Hepatocyte (in vitro differentiated cells): ENCODE measurements at places on chromosomes 12 and 14. TPM values are rescaled to one million over a fixed set of nuclear protein-coding genes. Genes with fewer than 3 reads are reported as not detected.

GRCh38 chr14:57848353-57848752, 17.5 kb downstream of the SLC35F4 start:
- peaks cover 3% of the 10 kb centered on the region for H3K4me1 ChIP-seq
- no peaks in the 10 kb centered on the region for H3K27me3 ChIP-seq
- H3K27ac ChIP-seq = no peak overlapping the region
- H3K4me3 ChIP-seq = no peak overlapping the region

DNA sequence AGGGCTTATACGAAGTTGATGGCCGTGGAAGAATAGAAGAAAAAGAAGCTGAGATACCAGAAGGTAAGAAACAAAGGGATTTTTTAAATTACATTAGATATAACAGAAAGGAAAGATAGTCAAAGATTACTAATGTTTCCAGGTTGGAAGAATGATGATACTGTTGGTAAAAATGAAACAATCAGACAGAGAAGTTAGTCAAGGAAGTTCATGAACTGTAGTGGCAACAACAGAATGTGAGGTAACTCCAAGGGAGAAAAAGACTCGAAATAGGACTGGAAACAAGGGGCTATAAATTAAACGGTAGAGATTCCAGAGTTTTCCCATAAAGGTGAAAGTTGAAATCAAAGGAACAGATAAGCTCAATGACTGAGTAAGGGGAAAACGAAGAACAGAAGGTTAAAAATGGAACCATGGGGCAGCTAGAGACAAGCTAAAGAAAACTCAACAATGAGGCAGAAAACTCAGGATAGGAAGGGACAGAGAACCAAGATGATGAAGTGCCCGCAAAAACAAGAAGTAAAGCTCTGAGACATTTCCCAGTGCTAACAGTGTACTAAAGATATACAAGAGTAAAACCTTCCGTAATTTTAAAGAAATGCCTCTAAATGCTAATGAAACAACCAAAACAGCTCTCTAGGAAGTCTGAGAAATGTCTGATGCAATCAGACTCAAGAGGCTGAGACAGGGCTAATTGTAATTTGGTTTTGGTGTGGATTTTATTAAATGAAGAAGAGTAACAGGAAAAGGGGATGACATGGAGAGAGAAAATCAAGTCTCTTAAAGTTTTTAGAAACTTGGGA, 70.0 kb downstream of the PPP2R5E start:
- no peak overlapping the region for H3K4me3 ChIP-seq
- H3K27ac ChIP-seq = peak overlapping the region; percentile 78
- H3K4me1 ChIP-seq = peaks cover 24% of the 10 kb centered on the region
- no peaks in the 10 kb centered on the region for H3K27me3 ChIP-seq

DNA sequence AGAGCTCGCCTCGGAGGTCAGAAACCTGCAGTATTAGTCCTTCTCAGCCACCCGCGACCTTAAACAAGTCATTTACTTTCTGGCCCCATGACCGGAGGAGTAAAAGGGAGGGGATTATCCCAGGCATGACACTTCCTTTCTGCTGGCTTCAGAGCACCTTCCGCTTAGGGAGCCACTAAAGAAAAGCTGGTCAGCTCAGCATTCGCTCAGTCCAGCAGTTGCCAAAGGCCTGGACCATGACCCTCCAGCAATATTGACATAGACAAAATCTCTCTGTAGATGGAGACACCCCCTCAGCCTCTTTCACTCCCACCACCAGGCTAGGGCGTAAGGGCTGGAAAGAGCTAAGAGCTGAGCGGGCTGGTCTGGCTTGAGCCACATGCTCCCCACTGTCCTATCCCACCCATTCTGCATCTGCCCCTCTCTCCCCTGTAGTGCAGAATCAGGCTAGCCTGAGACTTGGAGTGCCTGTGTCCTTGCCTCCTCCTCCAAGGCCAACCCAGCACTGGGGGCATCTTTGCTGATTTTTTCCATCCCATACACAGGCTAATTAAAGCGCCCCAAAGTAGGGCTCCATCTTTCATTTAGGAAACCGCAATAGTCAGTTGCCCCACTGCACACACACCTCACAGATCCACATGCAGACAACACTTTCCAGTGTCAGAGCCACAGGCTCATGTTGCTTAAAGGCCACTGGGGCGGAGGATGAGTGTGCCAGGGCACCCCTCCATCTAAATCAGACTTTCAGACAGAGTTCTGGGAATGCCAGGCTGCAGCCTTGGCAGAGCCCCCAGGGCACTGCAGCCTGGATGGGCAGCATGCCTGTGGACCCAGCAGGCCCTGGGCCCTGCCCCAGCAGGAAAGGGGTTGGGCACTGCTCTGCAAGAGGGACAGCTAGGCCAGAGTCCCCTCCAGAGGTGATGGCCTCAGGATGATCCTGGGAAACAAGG, 4.0 kb upstream of the CPNE6 start:
- peak overlapping the region; percentile 72 for H3K27ac ChIP-seq
- H3K4me3 ChIP-seq = no peak overlapping the region
- H3K27me3 ChIP-seq = peaks cover 3% of the 10 kb centered on the region
- peak; percentile 33 for DNase-seq
- H3K4me1 ChIP-seq = peaks cover 4% of the 10 kb centered on the region
- H3K36me3 ChIP-seq = no peaks in the 10 kb centered on the region

GRCh38 chr12:41336041-41336549, 148.0 kb downstream of the PDZRN4 start:
- H3K4me1 ChIP-seq = no peaks in the 10 kb centered on the region
- no peaks in the 10 kb centered on the region for H3K27me3 ChIP-seq
- H3K4me3 ChIP-seq = no peak overlapping the region
- DNase-seq = no peak

GRCh38 chr14:67856827-67857226, 37.2 kb downstream of the RAD51B start:
- H3K4me1 ChIP-seq = no peaks in the 10 kb centered on the region
- no peak for DNase-seq
- H3K27me3 ChIP-seq = no peaks in the 10 kb centered on the region
- no peak overlapping the region for H3K4me3 ChIP-seq

- no peak overlapping the region for H3K27ac ChIP-seq
- H3K36me3 ChIP-seq = no peaks in the 10 kb centered on the region
- no peaks in the 10 kb centered on the region for H3K4me1 ChIP-seq
- H3K4me3 ChIP-seq = no peak overlapping the region
- DNase-seq = no peak
These were observed 1.5 kb downstream of the TSHR start for GRCh38 chr14:80956922-80957321.

- no peaks in the 10 kb centered on the region for H3K4me1 ChIP-seq
- no peak overlapping the region for H3K4me3 ChIP-seq
- H3K27me3 ChIP-seq = no peaks in the 10 kb centered on the region
- DNase-seq = no peak
These were observed 32.9 kb upstream of the IGF1 start for GRCh38 chr12:102513272-102513671.

- no peak overlapping the region for H3K27ac ChIP-seq
- peaks cover 18% of the 10 kb centered on the region for H3K27me3 ChIP-seq
- H3K4me1 ChIP-seq = no peaks in the 10 kb centered on the region
- H3K36me3 ChIP-seq = no peaks in the 10 kb centered on the region
- no peak for DNase-seq
These were observed 78.8 kb upstream of the PIWIL1 start for GRCh38 chr12:130258863-130259262.

- H3K4me1 ChIP-seq = no peaks in the 10 kb centered on the region
- no peak overlapping the region for H3K4me3 ChIP-seq
- H3K27me3 ChIP-seq = no peaks in the 10 kb centered on the region
- H3K27ac ChIP-seq = no peak overlapping the region
These were observed 943.2 kb downstream of the TMTC2 start for GRCh38 chr12:83629931-83630330.

DNA sequence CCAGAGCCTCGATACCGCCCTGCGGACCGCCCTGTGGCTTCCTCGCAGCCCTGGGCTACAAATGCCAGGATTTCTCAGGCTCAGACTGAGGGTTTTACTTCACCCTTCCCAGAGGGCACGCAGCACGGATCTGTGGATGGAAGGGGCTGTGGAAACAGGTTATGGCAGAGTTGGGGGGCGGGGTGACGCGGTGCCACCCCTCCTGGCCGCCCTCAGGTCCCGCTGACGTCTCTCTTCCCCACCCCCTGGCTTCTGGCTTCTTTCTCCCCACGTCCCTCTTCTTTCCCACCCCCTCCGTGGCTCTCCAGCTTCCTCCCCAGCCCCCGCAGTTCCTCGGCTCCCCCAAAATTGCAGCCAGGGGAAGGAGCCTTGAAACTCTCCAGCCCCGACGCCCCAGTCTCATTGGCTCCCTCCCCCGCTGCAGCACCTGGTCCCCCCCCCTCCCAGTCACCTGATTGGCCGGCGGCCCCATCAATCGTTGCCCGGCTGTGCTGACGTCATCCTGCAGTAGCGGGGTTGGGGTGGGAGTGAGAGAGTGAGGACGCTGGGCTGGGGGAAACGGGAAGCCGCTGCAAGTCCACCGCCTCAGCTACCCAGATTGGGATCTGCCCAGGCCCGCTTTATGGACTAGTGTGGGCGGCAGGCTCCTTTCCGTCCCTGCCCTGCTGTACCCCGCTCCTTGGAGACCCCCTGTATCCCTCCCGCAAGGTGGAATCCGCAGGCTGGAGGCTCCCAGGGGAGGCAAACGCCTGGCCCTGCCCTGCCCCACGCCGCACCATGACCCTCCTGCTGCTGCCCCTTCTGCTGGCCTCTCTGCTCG, at the start of gene CLSTN3:
Gene CLSTN3 (plus strand): TSS at position 500 of the 820 bp plus-strand sequence. CDS start 278 bp downstream, at position 778.
- peaks cover 6% of the 10 kb centered on the region for H3K4me1 ChIP-seq
- no peaks in the 10 kb centered on the region for H3K27me3 ChIP-seq
- DNase-seq = peak; percentile 92
- peak within 1 kb of the TSS; percentile 50 for H3K4me3 ChIP-seq
- H3K27ac ChIP-seq = peak within 1 kb of the TSS; percentile 89

DNA sequence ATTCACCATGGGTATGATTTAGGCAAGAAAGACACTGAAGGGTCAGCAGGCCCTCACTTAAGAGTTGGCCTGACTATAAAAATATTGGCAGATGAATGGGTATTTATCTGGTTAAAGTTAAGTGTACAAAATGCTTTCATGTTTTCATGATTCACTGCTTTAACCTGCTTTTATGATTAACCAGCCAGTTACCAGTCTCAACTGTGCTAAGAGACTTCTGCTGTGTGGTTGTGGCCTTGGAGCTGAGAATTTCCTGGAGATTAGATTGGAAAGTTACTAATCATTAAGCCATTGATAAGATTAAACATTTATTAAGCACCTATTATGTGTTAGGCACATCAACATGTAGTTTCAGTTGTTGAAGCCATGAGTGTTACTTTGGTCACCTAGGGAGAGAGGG, 68.9 kb downstream of the RASSF8 start:
- no peaks in the 10 kb centered on the region for H3K27me3 ChIP-seq
- H3K27ac ChIP-seq = no peak overlapping the region
- no peaks in the 10 kb centered on the region for H3K36me3 ChIP-seq
- H3K4me3 ChIP-seq = no peak overlapping the region
- no peak for DNase-seq

- H3K27me3 ChIP-seq = no peaks in the 10 kb centered on the region
- no peak overlapping the region for H3K27ac ChIP-seq
- H3K36me3 ChIP-seq = no peaks in the 10 kb centered on the region
- no peak for DNase-seq
These were observed 8.6 kb upstream of the LPCAT3 start for GRCh38 chr12:7026854-7027253.

GRCh38 chr12:22332202-22332601, 2.3 kb downstream of the ST8SIA1 start:
- H3K36me3 ChIP-seq = no peaks in the 10 kb centered on the region
- DNase-seq = no peak
- H3K27me3 ChIP-seq = peaks cover 20% of the 10 kb centered on the region
- no peak overlapping the region for H3K27ac ChIP-seq

DNA sequence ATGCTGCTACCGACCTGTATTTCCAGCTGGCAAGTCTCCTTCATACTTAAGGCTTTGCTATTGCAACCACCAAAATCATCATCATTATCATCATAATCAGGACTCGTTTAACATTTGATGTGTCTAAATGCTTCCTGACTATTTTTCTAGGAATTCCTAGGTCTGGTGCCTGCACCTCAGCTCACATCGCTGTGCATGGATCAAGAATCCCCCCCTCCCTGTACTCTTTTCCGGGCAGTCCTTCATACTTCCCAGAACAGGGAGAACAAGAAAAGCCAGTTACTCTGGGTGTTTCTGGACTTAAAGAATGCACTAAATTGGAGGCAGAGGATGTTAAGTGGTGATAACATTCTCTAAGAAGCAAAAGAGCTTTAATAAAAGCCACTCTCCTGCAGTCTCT, 9.4 kb downstream of the ERP27 start:
- DNase-seq = peak; percentile 71
- H3K27me3 ChIP-seq = no peaks in the 10 kb centered on the region
- H3K27ac ChIP-seq = peak overlapping the region; percentile 71
- H3K36me3 ChIP-seq = no peaks in the 10 kb centered on the region
- H3K4me1 ChIP-seq = peaks cover 37% of the 10 kb centered on the region

DNA sequence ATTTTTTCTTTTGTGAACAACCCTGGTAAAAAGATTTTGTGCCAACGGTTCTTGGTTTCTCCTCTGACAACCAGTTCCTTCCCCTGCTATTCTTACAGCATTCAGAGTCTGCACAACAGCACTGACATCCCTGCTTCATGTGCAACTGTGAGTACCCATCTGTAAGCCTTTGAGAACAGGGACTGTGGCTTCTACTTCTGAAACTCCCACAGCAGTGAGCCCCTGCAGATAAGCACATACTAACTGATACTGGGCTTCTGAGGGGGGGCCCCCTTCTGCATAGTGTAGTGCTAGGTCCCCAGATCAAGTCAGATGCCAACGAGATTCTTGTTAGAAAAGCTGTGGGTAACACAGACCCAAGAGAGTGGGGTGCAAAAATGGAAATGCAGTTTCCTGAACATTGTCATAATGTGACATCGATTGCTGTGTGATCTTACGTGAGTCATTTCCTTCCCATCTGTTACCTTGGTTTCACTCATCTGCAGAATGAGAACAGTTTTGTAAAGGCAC, 11.1 kb upstream of the NINJ2 start:
- no peaks in the 10 kb centered on the region for H3K4me1 ChIP-seq
- no peak overlapping the region for H3K4me3 ChIP-seq

Gene KCNC2
- 0.07 TPM in 1 of 2 replicates, not detected in the other for total RNA-seq

Gene SLCO1C1
- 0.30 and 0.44 TPM in 2 replicates for total RNA-seq

Gene RDH5
- total RNA-seq = 36.2 and 48.7 TPM in 2 replicates

Gene ZDHHC22
- total RNA-seq = 0.04 TPM in 1 of 2 replicates, not detected in the other

Gene PCED1B
- 3.6 and 5.9 TPM in 2 replicates for total RNA-seq

Gene KRT4
- 8.7 and 9.6 TPM in 2 replicates for total RNA-seq

Gene RIPK3
- total RNA-seq = 4.8 and 9.1 TPM in 2 replicates

Gene CABP1
- total RNA-seq = 1.5 TPM in 1 of 2 replicates, not detected in the other

Gene CLEC4C
- total RNA-seq = not detected in 2 replicates
